Karpas-422 (cell line): ENCODE measurements at places on chromosomes 5 and 9. TPM values are rescaled to one million over a fixed set of nuclear protein-coding genes. Genes with fewer than 3 reads are reported as not detected.

- no peaks in the 10 kb centered on the region for H3K27me3 ChIP-seq
- no peaks in the 10 kb centered on the region for H3K36me3 ChIP-seq
- no peak overlapping the region for H3K27ac ChIP-seq
- H3K4me3 ChIP-seq = no peak overlapping the region
Observed at GRCh38 chr5:167804512-167805220, 486.8 kb upstream of the WWC1 start.

DNA sequence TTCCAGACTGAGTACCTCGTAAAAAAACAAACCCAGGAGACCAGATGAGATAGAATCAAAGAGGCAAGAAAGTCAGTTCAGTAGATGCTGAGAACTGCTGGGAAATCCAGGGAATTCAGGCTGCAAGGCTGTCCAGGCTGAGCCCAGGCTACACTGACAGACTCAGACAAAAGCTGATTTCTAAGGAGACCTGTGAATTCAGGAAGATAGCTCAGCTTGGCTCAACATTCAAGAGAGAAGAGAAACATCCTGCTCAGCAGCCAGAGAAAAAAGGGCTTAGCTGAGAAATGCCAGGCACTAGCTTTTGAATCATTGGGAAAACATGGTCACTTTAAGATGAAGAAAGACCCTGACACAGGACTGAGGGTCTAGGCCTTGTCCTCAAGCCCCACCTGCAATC is 118.2 kb upstream of the SLC44A1 start:
- no peaks in the 10 kb centered on the region for H3K27me3 ChIP-seq
- no peaks in the 10 kb centered on the region for H3K36me3 ChIP-seq
- H3K4me1 ChIP-seq = no peaks in the 10 kb centered on the region
- H3K27ac ChIP-seq = no peak overlapping the region
- H3K4me3 ChIP-seq = no peak overlapping the region

GRCh38 chr5:139705655-139706587 is 57.8 kb downstream of the CXXC5 start:
- no peak overlapping the region for H3K4me3 ChIP-seq
- DNase-seq = peak; percentile 54
- H3K27ac ChIP-seq = no peak overlapping the region
- no peaks in the 10 kb centered on the region for H3K36me3 ChIP-seq

DNA sequence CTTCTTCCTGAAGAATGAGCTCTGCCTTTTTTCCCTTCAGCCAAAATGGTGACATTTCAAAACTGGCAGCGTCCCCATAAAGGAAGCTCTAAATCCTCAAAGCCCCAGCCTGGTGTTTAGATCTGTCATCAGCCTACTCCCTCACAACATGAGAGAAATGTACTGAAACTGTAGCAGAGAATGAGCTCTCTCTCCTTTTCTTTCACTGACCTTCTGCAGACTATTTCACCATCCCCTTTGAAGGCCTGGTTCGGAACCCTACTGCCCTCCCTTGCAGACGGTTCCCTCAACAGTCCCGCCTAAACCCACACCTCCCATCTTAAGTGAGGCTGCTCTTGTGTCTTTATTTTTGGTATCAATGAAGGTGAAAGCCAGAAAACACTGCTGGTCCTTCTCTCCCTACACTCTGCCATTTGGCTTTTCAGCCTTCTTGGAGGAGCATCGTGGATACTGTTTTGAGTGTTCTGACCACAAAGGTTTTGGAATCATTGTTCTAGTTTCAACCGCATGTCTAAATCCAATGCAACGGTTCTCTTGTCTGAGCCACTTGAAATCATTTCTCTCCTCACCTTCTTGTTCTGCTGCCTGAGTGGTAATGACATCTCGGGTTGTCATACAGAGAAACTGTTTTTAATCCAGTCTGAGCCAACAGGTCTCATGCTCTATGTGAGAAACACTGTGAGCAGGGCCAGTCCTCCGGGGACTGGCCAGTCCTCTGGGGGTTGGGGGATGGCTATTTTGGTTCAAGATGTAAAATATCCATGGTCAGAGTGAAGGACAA is 39.0 kb downstream of the ITK start:
- no peak overlapping the region for H3K4me3 ChIP-seq
- DNase-seq = no peak
- H3K27ac ChIP-seq = no peak overlapping the region
- H3K36me3 ChIP-seq = no peaks in the 10 kb centered on the region

The TICAM2 gene
- 0.07 TPM in 1 of 2 replicates, not detected in the other for total RNA-seq

The SV2C gene
- not detected in 2 replicates for total RNA-seq

The UGT3A1 gene
- total RNA-seq = not detected in 2 replicates
